ENCODE measurements at places on chromosomes 7 and 10.

GRCh38 chr7:133185512-133185911, 67.4 kb upstream of the EXOC4 start:
- DNase-seq = no peak

GRCh38 chr7:33504266-33504665, 374.9 kb downstream of the BBS9 start:
- no peak for DNase-seq

- no peak for DNase-seq
These were observed 223.3 kb downstream of the TWIST1 start for GRCh38 chr7:18894155-18894554.

DNA sequence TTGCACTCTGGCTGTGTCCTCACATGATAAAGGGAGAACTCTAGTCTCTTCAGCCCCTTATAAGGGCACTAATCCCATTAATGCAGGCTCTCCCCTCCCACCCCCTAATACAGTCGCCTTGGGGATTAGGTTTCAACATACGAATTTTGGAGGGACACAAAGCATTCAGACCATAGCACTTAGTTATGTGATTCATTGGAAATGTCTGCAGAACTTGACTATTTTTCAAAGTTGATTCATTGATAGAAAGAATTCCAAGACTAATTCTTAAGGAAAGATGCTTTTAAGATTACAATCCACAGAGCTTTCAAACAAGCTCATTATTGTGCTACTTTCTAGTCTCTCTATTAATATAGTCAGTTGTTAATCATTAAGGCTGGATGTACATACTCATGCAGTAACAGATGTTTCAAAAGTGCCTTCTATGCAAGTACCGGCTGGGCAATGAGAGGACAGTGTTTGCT, 85.3 kb upstream of the RPA3 start:
- no peak for DNase-seq

DNA sequence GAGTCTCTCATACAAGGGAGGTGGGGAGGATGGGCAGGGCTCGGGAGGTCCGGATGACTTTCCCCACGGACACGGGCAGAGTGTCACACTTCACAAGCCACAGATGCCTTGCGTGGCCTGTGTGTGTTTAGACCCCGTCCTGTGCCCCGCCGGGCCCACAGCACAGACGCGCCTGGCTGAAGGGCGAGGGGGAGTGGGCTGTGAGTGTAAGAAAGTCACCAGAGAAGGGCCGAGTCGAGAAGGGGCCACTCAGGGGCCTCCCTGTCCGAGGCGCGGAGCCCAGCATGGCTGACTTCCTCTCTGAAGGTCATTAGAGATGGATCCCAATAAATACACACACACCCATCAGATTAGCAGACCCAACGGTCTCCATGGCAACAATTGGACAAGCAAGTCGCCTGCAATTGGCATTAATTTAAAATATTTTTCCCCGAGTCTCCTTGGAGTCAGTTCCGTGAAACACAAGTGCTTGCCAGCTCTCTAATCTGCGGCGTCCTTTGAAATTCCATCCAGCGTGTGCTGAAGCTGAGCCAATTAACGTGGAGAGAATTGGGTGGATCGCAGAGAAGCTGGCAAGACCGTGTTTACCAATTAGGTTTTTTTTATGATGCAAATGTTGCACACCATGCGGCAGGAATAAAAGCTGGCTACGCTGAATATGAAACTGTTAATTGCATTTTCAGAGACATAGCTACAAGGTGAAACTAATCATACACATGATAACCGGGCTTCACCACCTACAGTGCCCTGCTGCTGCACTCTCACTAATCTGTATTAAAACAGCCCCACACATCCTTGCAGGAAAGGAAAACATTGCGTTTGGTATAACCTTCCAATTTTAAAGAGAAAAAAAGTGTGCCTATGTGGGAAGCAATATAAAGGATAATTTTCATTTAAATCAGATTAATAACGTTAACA, 571.2 kb downstream of the PTPRN2 start:
- DNase-seq = no peak

DNA sequence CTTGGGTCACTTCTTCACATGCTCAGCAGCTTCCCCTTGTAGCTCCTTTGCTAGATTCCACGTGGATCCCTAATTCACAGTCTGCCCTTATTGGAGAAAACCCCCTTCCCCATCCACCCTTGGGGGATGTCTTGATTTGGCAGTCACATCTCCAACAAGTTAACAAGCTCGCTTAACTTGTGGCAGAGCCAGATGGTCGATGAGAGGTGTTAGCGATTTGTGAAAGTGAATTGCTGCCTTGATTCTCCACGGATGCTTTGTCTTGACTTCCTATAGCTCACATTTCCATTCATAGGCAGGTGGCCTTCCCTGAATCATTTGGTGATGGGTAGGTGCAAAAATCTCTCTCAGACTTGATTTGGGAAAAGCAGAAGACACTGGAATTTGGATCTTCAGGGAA, 387.9 kb downstream of the TCERG1L start:
- no peak for DNase-seq

Data from CD4-positive, alpha-beta memory T cell (primary cell).